Activated CD8-positive, alpha-beta memory T cell treated with anti-CD3 and anti-CD28 coated beads for 24 hours (primary cell): ENCODE measurements at places on chromosomes 1 and 21.

DNA sequence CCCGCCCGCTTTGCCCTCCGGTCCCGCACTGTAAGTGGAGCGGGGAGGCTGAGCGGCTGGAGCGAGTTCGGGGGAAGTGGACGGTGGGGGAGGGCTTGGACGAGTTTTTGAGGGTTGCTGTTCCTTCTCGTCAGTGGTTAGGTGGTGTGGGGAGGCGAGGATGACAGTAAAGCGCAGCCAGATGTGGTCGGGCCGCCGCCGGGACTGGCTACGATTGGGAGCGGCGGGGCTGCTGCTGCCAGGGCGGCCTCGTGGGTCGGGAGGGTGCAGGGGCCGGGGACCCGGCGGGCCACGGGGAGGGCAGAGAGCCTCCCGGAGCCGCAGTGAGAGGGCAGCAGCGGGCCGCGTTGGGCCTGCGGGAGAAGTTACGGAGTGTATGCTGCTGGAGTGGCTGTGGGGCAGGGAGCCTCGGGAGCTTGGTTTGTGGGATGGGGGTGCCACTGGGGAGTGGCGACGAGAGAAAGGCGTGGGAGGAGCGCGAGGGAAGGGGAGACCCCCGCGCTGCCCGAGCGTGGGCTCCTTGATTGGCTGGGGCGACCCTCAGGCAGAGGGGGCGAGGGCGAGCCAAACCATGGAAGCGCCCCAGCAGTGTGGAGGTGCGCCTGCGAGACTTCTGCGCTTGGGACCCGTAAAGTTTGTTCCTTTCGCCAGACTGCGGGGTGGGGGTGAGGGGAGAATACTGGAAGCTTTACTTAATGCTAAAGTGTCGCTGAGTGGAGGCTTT, 2.1 kb downstream of the ADGRL2 start:
- no peak for DNase-seq

- DNase-seq = no peak
Observed at GRCh38 chr21:44356636-44357035, 3.2 kb downstream of the TRPM2 start.

- DNase-seq = no peak
Observed at GRCh38 chr1:203858055-203858454, 3.3 kb upstream of the SNRPE start.

GRCh38 chr1:214492401-214493075, 58.9 kb downstream of the PTPN14 start:
- no peak for DNase-seq

- no peak for DNase-seq
Observed at GRCh38 chr1:211701733-211702132, 26.3 kb upstream of the NEK2 start.

DNA sequence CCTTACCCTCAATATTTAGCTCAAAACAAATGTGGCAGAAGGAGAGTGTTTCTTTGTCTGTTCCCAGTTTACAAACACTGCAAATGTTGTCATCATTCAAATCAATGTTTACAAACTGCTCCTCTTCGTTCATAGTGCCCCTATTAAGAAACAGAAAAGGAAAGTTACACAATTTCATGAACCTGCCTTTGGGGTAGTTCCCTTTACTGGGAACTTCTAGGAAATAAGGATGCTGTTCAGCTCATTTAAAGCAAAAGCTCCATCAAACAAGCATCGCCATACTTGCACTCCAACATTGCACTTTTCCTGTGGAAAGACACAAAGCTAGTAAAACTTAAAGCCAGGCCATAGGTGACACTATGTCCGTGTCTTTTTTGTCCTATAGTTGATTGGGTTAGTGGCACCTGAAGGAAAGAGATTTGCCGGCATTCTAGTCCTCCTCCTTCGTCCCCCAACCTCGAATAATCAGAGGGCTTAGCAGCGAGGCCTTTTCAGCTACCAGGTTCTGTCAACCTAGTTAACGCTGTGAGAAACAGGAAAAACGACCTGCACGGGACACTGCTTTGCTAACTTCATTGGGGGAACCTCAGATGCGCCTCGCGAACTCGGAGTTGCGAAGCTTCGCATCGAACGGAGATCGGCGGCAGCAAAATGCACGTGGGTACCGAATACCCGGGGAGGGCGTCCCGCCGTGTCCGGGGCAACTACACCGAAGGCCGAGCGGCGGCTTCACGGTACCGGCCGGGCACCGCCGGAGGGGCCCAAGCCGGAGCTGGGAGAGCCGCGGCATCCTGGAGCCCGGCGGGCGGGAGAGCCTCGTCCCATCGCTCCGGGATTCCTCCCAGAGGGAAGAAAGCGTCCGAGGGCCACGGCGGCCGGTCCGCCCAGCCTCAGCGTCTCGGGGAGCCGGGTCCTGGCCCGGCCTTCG, 706 bp downstream of the C21orf91 start:
- peak; percentile 81 for DNase-seq

GRCh38 chr1:2876846-2877245, 75.4 kb upstream of the TTC34 start:
- DNase-seq = no peak

DNA sequence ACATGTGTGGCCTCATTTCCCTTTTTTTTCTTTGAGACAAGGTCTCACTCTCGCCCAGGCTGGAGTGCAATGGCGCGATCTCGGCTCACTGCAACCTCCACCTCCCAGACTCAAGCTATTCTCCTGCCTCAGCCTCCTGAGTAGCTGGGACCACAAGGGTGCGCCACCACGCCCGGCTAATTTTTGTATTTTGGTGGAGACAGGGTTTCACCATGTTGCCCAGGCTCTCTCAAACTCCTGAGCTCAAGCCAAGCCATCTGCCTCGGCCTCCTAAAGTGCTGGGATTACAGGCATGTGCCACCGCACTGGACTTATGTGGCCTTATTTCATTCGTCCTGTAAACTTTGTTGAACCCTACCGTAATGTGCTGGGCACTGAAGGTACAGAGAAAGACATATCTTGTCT, 569 bp upstream of the WARS2 start:
- DNase-seq = peak; percentile 73

DNA sequence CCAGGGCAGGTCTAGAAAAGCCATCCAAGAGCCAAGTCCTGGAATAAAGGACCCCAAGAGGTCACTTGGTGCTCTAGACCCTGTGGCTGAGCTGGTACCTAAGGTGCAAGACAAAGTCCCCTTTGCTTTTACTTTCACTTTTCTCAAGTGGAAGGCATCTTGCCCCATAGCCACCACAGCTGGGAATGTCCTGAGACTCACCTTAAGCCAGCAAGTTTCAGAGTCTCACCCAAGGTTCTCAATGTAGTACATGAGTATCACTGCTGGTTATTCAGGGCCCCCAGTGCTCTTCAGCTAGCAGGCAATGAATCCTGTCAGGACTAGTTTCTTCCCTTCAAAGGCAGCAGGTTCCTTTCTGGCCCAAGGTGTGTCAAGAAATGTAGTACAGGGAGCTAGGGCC, 67.5 kb downstream of the UROD start:
- no peak for DNase-seq

- no peak for DNase-seq
Observed at GRCh38 chr1:95370691-95371562, 136.9 kb downstream of the RWDD3 start.

GRCh38 chr1:222787729-222788128, 27.1 kb upstream of the DISP1 start:
- DNase-seq = no peak

DNA sequence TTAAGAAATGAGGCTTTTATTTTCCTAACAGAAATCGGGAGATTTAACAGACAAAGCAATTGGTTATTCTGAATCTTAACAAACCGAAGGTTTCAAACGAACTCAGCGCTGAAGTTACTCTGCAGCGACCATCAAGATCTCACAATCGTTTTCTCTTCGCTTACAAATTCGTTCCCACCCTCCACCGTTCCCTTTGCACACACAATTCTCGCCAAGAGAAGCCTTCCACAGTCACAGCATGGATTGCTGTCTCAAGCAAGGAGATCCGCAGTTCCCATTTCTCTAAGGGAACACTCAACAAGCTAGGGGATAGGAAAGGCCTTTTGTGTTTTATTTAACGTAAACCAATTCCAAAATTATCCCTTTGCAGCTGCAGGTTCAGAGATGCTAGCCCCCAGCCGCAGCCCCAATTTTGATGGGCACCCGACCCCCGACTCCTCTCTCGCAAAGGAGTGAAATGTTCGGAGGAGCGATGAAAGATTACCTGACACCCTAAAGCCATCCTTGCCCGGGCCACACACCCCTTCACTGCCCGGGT, 755 bp downstream of the FBXO42 start:
- DNase-seq = no peak

GRCh38 chr1:89724369-89725010, 91.6 kb downstream of the LRRC8C start:
- DNase-seq = peak; percentile 86

DNA sequence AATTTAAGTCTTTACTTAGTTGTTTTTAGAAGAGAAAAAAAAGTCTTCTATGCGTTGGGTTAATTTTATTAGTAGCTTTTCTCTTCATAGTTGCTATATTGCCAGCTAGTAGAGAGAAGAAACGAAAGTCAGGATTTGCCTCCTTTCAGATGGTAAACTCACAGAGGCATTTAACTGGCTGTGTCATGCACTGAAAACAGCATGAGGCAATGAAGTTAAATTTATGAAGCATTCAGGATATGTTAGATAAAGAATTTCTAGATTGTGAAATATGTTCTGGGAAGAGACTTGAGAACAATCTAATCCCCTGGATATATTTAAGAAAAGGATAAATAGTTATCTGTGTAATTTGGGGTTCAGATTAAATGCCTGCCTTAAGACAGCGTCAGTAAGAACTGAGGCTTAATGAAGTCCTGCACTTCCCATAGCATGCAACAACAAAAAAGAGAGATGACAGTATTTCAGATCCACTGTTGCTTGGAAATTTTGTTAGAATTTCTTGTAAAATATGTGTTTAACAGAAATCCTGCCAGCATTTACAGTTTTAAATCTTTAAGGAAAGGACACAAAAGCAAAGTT, 1.7 kb downstream of the ANGPTL1 start:
- no peak for DNase-seq

DNA sequence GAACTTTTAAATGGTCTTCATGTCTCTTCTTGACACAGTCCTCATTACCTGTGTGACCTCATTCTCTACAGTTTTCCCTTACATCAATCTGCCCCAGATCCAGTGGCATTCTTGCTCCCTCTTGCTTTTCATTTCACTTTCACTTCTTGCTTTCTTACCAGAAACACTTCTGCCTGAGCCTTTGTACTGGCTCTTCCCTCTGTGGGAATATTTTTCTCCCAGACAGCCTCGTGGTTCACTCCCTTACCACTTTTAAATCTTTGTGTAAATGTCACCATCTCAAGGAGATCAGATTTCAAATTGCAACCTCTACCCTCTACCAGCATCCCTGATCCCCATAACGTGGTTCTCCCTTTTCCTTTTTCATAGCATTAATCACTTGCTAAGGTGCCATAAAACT, 73.2 kb downstream of the DISC1 start:
- DNase-seq = no peak

DNA sequence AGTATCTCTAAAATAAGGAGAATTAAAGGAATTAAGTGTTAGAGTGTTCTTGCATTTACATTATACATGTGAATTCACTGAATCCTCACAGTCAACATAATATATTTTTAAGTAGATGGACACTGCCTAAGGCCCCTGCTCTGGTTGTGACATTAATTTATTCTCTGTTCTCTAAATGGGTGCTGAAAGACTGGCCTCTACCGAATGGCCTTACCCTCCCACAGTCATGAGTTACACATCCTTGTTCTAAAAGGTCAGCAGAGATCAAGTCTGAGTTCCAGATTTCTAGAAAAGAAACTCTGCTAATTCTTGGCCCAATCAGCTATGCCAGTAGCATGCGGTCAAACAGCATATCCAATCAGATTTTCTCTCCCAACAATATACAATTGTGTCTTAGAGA, 193.2 kb downstream of the TM2D1 start:
- no peak for DNase-seq

- DNase-seq = peak; percentile 54
Observed at GRCh38 chr21:45270306-45270821, 17.3 kb downstream of the POFUT2 start.

GRCh38 chr1:15940110-15941043, 35.5 kb downstream of the ZBTB17 start:
- DNase-seq = no peak

DNA sequence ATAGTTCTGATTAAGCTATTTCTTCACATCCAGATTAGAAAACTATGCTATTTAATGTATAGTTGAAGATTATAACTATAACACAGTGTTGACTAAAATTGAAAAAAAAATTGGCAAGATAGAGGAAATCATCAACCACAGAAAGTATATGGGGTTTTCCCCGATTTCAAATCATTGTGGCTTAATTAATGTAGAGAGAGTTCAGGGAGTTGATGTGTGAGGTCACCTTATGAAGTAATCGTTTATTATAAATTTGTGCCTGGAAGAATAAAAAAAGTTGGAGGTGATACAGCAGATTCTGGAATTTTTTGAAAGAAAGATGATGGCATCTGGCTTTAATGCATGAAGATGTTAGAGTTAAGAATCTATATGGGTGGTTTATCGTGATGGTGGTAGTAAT, 84.3 kb downstream of the PTGS2 start:
- DNase-seq = no peak

DNA sequence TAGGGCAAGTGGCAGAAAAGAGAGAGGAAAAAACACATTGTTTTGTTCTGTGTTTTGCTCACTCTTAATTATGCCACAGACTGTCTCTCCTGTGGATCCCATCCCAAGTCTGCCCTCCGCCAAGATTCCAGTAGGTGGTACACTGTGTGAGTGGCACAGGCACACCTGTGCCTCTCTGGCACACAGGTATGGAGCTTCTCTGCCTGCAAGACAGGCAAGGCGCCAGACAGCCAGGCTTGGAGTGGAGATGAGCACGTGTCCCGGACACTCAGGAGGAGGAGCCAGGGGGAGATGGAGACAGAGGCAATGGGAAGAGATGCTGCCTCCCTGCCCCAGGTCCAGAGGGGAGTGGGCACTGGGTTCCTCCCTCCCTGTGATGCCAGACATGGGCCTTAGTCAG, 6.5 kb upstream of the GRIK3 start:
- DNase-seq = no peak

GRCh38 chr1:2157856-2158255, 36.7 kb downstream of the FAAP20 start:
- no peak for DNase-seq

GRCh38 chr1:210340841-210341240, 12.1 kb downstream of the HHAT start:
- DNase-seq = no peak

DNA sequence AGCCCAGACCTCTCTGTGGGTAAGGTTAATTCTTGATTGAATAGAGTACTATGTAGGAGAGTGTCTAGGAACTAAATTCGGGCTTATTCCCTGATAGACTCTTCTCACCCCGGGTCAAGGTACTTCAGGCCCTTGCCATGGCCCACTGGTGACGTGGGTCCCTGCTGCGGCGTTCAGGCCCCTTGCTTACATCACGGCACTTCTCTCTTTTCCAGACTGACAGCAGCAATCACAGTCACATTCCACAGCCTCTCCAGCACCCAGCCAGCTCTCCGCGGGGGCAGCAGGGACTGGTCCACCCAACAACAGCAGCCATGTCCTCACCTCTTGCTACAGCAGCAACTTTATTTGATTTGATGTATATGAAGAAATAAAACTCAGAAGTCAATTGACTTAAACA, 401.2 kb upstream of the VAMP3 start:
- DNase-seq = no peak

DNA sequence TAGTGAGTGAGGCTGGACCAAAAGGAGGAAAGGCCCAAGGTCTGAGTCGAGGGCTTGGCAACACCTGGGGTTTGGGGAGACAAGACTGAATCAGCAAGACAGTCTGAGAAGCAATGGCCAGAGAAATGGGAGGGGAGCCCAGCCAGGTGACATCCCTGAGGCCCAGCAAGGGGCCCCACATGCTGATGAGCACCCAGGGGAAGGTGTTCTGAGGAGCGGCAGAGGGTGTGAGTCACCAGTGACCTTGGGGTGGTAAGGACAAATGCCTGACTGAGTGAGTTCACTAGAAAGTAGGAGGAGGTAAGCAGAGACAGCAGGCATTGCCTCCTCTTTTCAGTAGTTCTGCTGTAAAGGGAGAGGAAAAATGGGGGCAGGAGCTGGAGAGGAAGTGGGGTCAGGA, 192.4 kb upstream of the GALNT2 start:
- no peak for DNase-seq
